ENCODE measurements at places on chromosomes 11 and 22.

- no peak for DNase-seq
Measured at GRCh38 chr11:95055283-95055897, 6.2 kb downstream of the KDM4F start.

DNA sequence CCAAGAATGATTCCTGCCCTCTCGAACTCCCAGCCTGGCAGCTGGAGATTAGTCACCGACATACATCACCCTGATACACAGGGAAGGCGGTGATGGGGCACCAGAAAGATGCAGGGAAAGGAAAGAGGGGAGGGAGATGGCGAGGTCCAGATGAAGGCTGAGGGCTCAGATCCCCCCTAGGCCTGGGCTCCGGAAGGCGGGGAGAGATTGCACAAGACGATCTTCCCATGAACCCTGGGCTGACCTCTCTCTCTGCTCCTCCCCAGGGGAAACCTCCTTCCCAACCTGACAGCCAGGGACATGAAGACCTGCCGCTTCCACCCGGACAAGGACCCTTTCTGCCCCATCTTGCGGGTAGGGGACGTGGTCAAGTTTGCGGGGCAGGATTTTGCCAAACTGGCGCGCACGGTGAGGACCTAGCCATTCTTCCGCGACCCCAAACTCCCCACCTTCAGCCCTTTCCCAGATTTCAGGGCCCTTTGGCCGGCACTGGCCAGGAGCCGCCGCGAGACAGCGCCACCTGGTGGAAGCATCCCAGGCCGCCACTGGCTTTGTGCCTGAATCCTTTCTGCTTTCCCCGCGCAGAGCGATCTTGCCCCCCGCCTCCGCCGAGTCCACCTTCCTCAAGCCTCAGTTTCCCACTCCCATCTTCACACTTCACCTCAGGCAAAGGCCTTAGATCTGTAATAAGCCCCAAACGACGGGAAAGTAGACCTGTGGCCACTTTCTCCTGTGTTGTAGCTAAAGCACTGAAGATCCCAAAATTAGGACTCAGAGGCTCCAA is 11.5 kb downstream of the P2RX3 start:
- peak; percentile 47 for DNase-seq

- no peak for DNase-seq
Measured at GRCh38 chr11:120108785-120109168, 29.1 kb downstream of the TRIM29 start.

GRCh38 chr11:92506809-92507336 is 282.3 kb downstream of the FAT3 start:
- no peak for DNase-seq

DNA sequence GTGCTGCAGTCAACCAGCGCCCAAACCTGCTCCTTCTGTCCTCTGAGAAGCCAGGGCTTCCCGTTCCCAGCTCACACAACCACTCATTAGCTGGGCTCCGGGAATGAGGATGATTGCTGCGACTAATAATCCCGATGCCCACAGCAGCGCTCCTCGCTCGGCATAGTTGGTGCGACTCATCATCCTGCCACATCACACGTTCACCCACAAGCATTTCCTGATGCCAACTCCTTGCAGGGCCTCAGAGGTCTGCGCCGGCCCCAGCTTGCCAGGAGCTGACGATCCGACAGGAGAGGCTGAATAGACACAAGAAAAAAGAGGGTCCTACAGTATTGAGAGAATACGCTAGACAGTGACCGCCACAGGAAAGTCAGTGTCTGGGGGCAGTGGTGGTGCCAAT is 10.6 kb upstream of the CSNK1E start:
- no peak for DNase-seq

DNA sequence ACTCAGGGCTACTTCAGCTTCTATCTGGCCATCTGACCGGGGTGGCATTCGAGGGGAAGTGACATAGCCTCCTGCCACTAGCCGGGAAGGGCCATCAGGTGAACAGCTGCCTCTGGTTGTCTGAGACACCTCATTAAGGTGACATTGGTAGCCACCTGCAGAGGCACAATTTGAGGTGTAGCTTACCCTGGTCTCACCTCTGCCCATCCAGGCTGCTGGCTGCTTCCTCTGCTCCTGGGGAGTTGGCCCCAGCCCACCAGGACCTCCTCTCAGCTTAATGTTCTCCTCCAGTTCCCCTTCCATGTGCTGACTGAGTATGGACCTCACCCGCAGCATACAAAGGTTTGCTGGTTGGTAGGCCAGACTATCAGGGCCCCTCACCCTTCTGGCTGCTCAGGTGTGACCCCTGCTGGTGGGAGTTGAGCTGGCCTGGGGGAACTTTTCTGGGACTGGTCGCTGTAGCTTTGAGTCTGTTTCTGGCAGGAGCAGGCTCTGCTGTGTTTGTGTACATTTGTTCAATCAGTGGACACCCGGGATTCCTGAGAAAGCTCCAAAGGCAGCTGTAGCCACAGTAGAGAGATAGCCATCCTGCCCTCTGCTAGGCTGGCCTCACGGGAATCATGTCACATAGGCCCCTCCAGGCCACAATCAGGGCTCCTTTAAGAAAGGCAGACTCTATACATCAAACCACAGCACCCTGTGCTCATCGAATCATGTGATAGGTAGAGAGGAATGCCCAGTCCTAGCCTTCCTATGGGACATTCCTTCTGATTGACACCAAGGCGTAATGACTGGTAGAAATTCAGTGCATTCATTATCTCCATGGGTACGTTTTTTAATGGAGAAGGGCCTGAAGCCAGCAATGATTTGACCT is 295.1 kb upstream of the PLET1 start:
- DNase-seq: peak; percentile 69

DNA sequence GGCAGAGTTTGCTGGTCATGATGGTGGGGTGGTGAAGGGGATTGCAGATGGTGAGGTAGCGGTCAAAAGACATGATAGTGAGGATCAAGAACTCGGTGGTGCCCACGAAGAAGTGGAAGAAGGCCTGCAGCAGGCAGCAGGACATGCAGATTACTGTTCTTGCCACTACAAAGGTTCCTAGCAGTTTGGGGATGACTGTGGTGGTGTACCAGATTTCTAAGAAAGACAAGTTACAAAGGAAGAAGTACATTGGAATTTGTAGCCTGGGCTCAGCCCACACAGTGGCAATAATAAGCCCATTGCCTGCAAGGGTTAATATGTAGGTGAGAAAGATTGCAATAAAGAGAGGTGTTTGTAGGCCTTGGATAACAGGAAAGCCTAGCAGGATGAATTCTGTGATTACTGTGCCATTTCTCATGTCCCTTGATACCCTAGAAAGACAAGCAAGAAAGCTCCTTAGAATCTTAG is at the start of gene OR6X1:
Gene OR6X1 (minus strand): TSS at position 418 of the 468 bp plus-strand sequence. CDS start 0 bp downstream, at position 418.
- DNase-seq: no peak

- no peak for DNase-seq
Measured at GRCh38 chr11:99632969-99633368, 612.2 kb downstream of the CNTN5 start.

DNA sequence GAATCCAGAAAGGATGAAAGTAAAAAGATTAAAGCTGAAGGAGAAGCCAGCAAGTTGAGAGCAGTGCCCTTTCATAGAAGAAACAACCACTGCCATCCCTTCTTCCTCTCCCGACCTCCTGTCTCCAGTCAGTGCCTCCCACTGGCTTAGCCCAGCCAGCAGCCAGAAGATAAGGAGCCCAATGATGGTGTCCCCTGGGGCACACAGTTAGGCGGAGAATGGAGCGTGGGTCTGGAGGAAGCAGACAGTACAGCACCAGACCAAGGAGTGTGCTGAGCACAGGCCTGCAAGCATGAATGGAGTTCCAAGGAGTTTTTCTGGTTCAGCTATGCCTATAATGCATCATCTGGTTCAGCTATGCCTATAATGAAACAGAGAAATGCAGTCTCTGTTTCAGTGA is 54.3 kb upstream of the TNRC6B start:
- no peak for DNase-seq

DNA sequence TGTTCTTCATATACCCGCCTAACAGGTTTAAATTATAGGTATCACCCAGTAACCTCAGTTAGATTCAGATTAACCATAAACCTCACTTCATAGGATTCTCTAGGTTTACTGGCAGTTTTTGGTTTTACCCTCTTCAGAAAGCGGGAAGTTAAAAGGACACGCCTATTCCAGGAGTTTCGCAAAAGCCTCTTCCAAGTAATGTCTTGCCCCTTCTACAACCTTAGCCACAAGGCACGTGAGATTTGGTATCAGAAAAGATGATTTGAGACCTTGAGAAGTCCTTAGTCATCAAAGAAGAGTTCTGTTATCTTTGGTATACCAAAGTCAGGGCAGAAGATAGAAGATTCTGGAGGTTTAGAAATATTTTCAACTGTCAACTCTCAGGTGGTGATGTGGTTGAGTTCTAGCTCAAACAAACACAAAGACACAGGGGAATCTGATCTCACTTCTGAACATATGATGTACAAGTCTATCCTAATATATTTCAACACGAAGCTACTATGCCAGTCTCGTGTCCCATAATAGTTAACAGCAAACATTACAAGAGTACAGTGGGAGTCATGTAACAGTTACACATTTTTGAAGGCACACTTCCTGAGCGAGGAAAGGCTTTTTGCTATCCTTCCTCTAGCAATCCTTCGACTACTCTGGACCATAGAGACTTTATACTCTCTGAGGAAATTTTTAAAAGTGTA is 103.5 kb downstream of the USP35 start:
- DNase-seq: no peak

- DNase-seq: no peak
Measured at GRCh38 chr11:70433038-70433437, 34.7 kb downstream of the CTTN start.

GRCh38 chr11:32331098-32331497 is 104.2 kb downstream of the WT1 start:
- DNase-seq: no peak

- no peak for DNase-seq
Measured at GRCh38 chr11:64675450-64676260, 47.3 kb downstream of the NRXN2 start.

- no peak for DNase-seq
Measured at GRCh38 chr22:17980015-17980590, 44.3 kb downstream of the MICAL3 start.

DNA sequence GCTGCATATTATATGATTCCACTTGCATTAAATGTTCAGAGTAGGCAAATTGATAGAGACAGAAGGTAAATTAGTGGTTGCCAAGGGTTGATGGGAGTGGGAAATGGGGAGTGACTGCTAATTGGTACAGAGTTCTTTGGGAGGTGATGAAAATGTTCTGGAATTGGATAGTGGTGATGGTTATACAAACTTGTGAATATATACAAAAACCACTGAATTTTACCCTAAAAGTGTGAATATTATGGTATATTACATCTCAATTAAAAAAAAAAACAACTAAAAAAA is 52.5 kb downstream of the ARRB1 start:
- no peak for DNase-seq

DNA sequence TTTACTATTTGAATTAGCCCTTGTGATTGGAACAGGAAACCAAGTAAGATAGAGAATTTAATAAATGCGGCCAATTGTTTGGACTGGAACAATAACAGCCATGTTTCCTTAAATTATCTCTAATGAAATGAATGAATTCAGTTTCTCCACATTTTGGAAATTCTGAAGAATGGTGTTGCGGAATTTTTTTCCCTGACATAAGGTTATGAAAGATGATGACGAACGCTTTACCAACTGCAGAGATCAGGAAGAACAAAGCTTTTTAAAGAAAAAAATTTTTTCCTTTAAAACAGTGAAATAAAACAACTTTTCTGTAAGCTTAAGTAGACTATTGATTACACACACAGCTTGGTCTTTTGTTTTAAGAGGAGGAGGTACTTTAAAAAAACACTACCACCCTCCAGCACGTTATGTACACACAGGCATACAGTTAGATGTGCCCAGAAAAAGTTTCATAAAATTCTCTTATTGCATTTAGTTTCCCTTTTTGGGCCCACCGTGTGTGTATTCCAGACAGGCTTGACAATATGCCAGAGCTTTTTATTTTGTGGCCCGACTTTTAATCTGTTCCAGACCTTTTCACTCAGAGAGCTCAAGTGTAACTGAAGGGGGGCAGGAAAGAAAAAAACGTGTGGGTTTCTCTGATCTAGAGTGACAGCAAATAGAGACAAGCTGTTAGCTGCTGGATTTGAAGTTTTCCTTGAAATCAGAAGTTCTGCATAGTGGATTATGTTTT is 77.3 kb downstream of the YAP1 start:
- no peak for DNase-seq

DNA sequence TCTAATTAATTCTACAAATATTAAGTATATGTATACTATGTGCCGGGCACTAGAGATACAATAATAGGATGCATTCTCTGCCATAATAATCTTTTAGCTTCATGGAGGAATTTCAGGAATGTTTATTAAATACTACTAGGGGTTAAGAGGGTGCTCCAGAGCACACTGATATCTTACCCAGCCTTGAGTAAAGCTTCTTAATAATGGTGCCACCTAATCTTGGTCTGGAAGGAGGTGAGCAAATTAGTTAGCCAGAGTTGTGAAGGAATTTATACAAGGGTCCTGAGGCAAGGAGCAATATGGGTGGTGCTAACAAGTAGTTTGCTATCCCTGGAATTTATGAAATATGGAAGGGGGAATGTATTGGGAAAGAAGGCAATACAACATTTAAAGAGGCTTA is 21.7 kb downstream of the ELP4 start:
- no peak for DNase-seq

GRCh38 chr11:73498343-73498742 is 99.6 kb downstream of the FAM168A start:
- no peak for DNase-seq

GRCh38 chr11:23995891-23996290 is 501.0 kb upstream of the LUZP2 start:
- no peak for DNase-seq

- DNase-seq: no peak
Measured at GRCh38 chr11:76119032-76119431, 87.3 kb downstream of the WNT11 start.

DNA sequence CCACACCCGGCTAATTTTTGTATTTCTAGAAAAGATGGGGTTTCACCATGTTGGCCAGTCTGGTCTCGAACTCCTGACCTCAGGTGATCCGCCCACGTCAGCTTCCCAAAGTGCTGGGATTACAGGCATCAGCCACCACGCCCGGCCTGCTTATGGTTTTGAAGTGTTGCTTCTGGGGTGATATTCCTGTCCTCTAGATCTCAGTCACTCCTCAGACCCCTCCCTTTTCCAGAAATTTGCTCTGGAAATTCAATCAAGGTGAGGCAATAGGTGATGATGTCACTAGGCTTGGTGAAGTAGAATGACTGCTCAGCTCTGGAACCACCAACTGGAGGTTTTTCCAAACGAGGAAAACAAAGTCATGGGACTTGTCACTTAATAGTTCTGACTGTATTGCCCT is 36.6 kb upstream of the CREB3L1 start:
- no peak for DNase-seq

- no peak for DNase-seq
Measured at GRCh38 chr11:108670451-108670850, 5.6 kb downstream of the DDX10 start.
